Stimulated activated CD8-positive, alpha-beta memory T cell treated with anti-CD3 and anti-CD28 coated beads, Interleukin-4, amount 100 ng/mL, for 4 hours (primary cell): ENCODE measurements at places on chromosomes 5 and 9.

DNA sequence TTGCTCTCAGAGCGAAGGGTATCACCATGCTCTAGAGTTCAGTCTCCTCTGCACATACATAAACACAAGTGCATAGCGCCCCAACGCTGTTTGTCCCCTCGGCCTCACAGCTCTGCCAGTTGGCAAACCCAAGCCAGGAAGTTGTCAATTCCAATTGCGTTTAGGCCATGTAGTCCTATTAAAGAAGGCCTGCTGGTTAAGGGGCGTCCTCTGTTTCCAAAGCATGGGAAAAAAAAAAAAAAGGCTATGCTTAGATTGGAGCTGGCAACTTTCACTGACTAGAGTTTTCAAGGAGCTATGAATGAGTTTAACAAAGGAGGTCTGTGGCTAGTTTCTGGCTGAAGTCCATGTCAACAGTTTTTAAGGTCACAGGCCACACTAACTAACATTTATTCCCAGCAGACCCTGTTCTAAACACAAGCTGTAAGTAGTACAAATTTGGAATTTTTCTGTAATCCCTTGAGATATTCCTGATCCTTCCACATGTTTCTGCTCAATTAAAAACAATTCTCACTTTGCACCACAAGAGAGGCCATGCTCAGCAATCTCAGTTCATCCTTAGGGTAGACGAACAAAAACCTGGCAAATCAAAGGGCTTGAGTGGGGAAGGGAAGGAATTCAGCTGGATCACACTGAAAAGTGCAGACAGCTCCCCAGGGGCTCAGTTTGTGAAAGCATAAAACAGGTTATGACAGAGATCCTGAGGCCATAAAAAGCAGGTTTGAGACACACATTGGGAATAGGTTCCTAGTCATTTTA lies 187.7 kb downstream of the DENND1A start:
- no peak for DNase-seq

- no peak for DNase-seq
These were observed 113.9 kb downstream of the CDH10 start for GRCh38 chr5:24530906-24531305.

GRCh38 chr5:172648755-172649154 lies 7.7 kb downstream of the NEURL1B start:
- no peak for DNase-seq

DNA sequence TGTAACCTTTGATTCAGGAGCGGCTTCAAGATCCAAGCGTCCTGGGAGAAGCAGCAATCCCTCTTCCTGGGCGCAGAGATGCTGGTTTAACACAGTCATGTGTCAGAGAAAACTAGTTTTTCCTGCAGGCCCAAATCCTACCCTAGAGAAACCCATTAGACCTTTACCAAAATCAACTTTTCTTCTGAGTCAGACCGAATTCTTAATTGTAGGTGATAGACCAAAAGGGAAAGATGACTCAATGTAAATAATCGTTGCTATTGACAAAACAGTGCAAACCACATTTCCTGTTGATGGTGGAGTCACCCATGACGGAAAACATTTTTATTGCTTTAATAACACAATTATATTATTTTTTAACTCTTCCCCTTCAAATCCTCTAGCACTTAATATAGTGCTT lies 40.1 kb downstream of the SLC1A1 start:
- DNase-seq = no peak

DNA sequence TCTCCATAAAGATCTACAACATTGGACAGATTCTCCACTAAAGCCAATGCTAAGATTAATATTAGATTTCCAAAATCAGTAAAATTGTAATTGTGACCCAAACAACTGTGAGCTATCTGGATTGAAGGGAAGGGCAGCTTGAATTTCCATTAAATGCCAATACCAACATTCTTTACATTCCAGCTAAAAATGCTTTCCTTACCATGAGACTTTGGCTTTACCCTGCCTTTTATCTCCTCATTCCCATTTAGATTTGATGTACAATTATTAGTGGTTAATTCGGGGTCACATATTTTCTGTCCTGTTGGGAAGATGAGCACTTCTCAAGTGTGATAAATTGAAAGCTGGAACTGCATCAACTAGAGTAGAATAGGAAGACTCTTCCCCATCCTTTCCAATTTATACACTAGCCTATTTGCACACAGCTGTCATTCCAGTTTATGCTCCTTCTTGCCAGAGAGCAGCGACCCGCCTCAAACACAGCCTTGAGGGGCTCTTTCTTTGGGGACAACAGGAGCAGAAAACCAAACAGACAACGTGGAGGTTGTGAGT lies 33.1 kb upstream of the MYOT start:
- no peak for DNase-seq

DNA sequence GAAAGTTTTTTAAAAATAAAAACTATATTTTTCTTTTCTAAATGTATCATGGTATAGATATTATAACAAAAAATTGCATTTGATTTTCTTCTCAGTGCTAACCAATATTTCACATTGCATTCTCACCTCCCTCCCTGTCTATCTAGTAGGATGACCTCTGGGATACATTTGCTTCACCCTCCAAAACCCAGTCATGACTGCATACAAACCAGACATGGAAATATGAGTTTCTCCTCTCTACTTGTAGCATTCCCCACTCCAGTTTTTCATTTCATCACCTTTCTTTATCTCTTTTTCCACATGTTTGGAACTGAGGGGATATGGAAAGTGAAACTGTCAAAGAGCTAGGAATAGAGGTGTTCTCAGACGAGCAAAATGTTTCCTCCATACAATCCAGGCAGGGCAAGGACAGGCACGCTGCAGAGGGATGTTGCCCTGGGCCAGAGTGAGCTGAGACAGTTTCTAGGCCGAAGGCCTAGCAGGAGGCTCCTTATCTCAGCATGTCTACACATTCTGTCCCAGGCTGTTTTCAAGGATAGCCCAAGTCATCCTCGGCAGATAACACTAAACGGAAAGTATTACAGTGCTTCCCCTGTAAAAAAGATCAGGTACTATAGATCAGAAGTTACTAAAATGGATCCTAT lies 46.7 kb downstream of the MEF2C start:
- no peak for DNase-seq

DNA sequence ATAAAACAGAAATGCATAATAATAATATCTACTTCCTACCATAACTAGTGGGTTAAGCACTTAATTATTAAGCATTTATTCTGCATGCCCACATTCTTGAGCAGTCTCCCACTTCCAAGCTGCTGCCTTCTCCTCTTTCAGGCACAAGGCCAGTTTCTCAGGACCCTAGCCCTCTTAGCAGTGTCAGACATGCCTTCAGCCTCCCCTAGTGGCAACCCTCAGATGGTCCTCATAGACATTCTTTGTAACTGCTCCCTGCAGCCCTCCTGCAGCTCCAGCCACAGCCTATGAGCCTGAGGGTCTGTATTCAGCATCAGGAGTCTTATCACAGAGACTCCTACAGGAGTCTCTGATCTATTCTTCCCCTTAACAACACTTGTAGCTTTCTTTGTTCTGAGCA lies 3.9 kb downstream of the IL9 start:
- DNase-seq = no peak

DNA sequence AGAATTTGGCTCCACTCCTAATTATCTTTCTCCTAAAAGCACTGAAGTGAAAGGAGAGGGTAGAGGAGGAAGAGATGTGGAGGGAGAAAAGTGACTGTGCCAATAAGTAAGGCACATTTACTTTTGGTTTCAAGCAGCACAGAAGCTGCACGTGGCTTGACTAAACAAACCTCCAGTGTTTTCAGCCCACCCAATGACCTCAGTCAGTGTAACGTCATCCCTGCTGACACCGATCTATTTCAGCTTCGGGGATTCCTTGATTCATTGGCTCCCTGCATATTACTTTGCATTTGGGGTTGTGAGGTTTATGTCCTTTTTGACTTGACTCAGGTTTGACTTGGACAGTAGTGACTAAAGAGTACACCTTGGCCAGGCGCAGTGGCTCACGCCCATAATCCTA lies 35.6 kb upstream of the NIM1K start:
- no peak for DNase-seq

DNA sequence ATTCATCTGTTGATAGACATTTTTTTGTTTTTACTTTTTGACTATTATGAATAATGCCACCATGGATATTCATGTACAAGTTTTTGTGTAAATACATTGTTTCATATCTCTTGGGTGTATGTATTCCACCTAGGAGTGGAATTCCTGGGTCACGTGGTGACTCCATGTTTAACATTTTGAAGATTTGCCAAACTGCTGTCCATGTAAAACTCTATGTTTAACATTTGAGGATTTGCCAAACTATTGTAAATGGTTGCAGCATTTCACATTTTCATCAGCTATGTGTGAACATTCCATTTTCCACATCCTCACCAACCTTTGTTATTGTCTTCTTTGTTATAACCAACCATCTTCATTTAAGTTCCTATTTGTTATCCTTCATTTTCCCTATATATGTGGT lies 12.2 kb downstream of the TMEFF1 start:
- DNase-seq = no peak

- no peak for DNase-seq
These were observed 1.2 kb downstream of the SSBP2 start for GRCh38 chr5:81749561-81750307.

GRCh38 chr9:980640-981039 lies 4.2 kb downstream of the DMRT3 start:
- DNase-seq = no peak

DNA sequence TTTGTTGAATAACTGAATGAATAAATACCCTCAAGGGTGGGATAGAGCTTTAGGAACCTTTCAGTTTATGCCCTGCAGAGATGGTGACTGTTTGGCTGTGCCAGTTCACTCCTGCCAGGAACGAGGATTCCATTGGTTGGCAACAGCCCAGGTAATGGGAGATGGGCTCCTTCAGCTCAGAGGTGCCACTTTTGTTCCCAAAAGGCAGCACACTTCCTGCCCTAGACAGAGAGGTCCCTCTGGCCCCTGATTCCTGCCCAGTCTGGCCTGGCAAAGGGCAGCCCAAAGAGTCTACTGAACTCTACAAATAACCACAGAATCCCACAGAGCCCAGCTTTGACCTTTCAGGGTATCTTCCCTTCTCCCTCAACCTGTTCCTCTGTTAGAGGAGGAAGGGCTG lies 1.6 kb downstream of the C9orf152 start:
- DNase-seq = no peak

DNA sequence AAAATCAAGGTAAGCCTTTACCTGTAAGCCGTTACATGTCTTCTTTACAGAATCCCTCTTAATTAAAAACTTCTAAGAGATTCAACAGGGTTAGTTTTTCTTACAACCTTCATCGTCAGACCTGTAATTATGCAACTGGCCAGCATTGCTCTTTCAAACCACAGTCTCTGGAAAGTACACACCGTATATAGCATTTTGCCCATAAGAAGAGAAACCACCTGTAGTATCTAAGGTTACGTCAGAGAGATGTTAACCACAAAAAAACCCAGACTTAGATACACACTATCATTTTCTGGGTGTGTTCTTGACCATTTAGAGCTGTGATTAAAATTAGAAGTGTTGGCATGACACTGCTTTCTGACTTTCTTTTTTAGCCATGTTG lies 140.0 kb downstream of the MUSK start:
- DNase-seq = no peak

- no peak for DNase-seq
These were observed 28.6 kb downstream of the UGCG start for GRCh38 chr9:111925017-111925770.

- DNase-seq = no peak
These were observed 279.7 kb downstream of the EBF1 start for GRCh38 chr5:158819840-158820620.

DNA sequence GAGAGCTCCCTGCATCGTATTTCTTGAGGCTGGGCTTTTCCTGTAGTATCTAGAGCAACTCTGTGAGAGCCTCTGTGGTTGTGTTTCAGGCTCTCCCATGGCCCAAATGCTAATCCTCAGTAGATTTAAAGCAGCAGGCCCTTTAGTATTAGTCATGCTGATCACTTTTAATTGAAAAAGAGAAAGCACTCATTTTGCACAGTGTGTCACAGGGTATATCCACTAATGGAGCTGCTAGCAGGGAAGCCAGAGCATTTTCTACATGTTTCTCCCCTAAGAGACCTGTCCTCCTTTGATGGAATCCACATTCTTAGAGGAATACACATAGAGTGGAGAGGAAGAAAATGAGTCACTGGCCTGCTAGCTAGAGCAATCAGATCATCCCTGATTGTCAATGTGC lies 348.5 kb downstream of the TMEM232 start:
- DNase-seq = no peak

- no peak for DNase-seq
These were observed 14.1 kb downstream of the FEM1C start for GRCh38 chr5:115530426-115530825.

- no peak for DNase-seq
These were observed 338.9 kb downstream of the EFNA5 start for GRCh38 chr5:107331882-107332281.

- no peak for DNase-seq
These were observed 212.9 kb downstream of the MARCHF11 start for GRCh38 chr5:15966651-15967050.

DNA sequence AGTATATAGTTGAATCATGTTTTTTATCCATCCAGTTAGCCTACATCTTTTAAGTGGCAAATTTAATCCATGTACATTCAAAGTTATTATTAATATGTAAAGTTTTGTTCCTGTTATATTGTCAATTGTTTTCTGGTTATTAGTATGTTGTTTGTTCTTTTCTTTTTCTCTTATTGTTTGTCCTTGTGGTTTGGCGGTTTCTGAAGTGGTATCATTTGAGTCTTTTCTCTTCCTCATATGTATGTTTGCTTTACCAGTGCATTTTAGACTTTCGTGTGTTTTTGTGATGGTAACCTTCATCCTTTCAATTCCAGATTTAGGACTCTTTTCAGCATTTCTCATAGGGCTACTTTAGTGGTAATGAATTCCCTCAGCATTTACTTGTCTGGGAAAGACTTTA lies 130.4 kb upstream of the RFX3 start:
- no peak for DNase-seq

DNA sequence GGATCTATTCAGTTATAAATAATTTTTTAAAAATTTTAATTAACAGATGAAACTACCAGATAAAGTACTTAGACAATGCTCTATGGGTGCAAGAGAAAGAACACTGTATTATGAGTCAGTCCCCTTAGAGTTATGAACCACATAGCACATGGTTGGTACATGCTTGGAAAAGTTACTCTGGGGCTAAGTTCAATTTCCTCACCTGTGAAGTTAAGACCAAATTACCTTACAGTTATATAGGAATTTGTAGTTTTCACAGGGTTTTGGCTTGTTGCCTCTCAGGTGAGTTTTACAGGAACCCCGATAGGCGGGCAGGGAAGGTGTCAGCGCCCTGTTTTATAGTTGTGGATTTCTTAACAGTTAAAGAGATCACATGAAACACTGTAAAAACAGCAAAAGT lies 1.2 kb downstream of the PANK3 start:
- no peak for DNase-seq

DNA sequence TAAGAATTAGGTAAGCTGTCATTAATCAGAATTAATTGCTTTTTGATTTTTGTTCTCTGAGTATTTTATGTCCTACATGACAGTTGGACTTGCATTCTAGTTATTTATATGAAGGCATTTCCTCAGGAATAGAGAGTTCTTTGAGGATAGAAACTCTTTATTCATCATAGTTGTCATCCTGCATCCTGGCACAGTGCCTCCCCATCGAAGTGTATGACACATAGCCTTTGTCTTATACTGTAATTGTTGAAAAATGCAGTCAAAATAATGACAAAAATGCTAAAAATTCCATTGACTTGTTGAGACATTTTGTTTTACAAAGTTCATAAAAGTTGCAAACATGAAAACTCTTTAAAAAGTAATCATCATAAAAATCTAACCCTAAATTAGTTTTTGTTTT lies 36.5 kb downstream of the CFAP95 start:
- DNase-seq = no peak

- DNase-seq = no peak
These were observed 1.6 kb downstream of the STKLD1 start for GRCh38 chr9:133377721-133378216.
